Left lung (tissue), 14 donors: ENCODE measurements at places on chromosomes 11 and 22. TPM values are rescaled to one million over a fixed set of nuclear protein-coding genes. Genes with fewer than 3 reads are reported as not detected.

DNA sequence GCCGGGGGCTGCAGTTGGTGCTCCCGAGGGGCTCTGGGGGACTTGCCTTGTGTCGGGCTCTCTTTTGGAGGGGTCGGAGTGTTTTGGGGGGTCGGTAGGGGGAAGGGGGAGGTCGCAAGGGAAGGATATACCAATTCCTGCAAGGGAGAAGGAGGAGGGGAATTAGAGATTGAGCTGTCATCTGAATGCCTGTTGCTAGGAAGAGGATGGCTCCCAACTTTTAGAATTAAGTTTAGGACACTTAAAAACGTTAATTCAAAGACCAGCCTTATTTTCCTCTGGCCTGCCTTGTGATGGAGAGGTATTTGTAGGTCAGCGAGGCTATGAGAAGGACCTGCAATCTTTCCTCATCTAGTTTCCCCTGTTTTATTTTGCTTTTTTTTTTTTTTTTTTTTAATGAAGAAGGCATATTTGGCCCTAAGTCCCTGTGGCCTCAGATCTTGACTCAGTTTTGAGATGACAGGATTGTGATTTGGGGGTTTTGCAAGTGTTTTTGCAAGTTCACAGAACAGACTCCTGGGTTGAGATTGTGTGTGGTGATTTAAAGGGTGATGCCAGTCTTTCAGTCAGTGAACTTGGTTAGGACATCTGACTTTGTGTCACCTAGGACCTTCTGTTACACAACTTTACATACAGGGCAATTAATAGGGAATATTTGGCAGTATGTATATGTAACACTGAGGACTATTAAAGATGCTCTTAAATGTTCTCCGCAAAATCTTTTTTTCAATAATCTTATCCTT lies 672 bp downstream of the TMEM135 start:
- peak overlapping the region; percentile 84 for H3K27ac ChIP-seq
- H3K36me3 ChIP-seq: no peaks in the 10 kb centered on the region
- peak overlapping the region; percentile 75 for H3K4me3 ChIP-seq
- DNase-seq: no peak
- H3K27me3 ChIP-seq: no peaks in the 10 kb centered on the region
- peaks cover 15% of the 10 kb centered on the region for H3K4me1 ChIP-seq

DNA sequence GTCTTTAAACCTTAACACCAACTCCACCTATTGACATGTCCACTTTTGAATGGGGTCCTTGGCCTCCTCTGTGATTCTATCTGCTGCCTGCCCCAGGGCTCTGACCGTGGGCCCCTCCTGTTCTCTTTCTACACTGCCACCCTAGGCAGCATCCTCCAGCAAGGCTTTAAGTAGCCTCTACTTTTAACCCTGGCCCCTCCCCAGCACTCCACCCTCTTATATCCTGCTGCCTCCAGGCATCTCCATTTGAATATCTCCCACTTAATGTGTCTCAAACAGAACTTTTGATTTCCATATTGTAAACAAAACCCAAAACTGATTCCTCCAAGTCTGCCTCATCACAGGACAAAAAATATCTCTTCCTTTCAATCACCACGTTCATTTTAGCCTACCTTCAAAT lies 90.5 kb upstream of the ARHGAP32 start:
- H3K4me1 ChIP-seq: peaks cover 3% of the 10 kb centered on the region
- DNase-seq: no peak
- H3K27ac ChIP-seq: no peak overlapping the region
- H3K36me3 ChIP-seq: no peaks in the 10 kb centered on the region
- H3K4me3 ChIP-seq: no peak overlapping the region

GRCh38 chr11:95140397-95141033 lies 50.9 kb downstream of the ENDOD1 start:
- no peaks in the 10 kb centered on the region for H3K27me3 ChIP-seq
- H3K4me1 ChIP-seq: no peaks in the 10 kb centered on the region
- no peak overlapping the region for H3K27ac ChIP-seq
- no peaks in the 10 kb centered on the region for H3K36me3 ChIP-seq
- DNase-seq: no peak
- H3K4me3 ChIP-seq: no peak overlapping the region

- H3K27me3 ChIP-seq: no peaks in the 10 kb centered on the region
- H3K27ac ChIP-seq: no peak overlapping the region
- H3K4me1 ChIP-seq: no peaks in the 10 kb centered on the region
- H3K4me3 ChIP-seq: no peak overlapping the region
Measured at GRCh38 chr22:47674600-47674999, 912.1 kb downstream of the TBC1D22A start.

GRCh38 chr11:65833297-65834030 lies at the start of gene SNX32:
Gene SNX32, plus strand, starts transcription at chr11:65833963. Its CDS starts 103 bp downstream, at chr11:65834066.
- H3K27me3 ChIP-seq: no peaks in the 10 kb centered on the region
- peak within 1 kb of the TSS; percentile 24 for H3K27ac ChIP-seq
- no peaks in the 10 kb centered on the region for H3K4me1 ChIP-seq
- H3K36me3 ChIP-seq: no peaks in the 10 kb centered on the region
- DNase-seq: peak; percentile 92

- no peak overlapping the region for H3K4me3 ChIP-seq
- DNase-seq: peak; percentile 80
- H3K4me1 ChIP-seq: no peaks in the 10 kb centered on the region
- H3K27ac ChIP-seq: no peak overlapping the region
Measured at GRCh38 chr11:2413742-2414579, 13.4 kb downstream of the TSSC4 start.

- H3K4me3 ChIP-seq: no peak overlapping the region
- H3K36me3 ChIP-seq: no peaks in the 10 kb centered on the region
- no peaks in the 10 kb centered on the region for H3K4me1 ChIP-seq
- DNase-seq: no peak
Measured at GRCh38 chr11:134866215-134866614, 454.2 kb upstream of the B3GAT1 start.

- H3K4me3 ChIP-seq: no peak overlapping the region
- no peaks in the 10 kb centered on the region for H3K27me3 ChIP-seq
- DNase-seq: no peak
- H3K36me3 ChIP-seq: no peaks in the 10 kb centered on the region
- H3K4me1 ChIP-seq: no peaks in the 10 kb centered on the region
- no peak overlapping the region for H3K27ac ChIP-seq
Measured at GRCh38 chr11:70057080-70057479, 21.0 kb upstream of the ANO1 start.

DNA sequence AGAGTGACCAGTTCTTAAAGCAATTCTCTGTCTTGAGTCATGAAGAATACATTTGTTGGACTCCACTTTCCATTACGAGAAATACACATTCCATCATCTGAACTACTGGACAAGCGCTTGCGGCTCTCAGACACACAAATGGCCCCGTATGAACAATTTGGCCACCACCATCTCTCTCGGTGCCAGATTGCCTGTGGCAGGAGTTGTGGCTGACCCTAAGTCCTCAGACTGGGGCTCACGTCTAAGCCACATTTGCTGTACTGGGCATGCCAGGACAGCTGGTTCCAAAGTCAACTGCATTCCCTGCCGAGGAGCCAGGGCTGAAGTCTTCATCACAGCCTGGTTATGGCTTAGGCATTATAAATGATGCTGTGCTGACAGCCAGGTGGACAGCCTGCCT lies 227.5 kb downstream of the MIAT start:
- no peaks in the 10 kb centered on the region for H3K27me3 ChIP-seq
- no peaks in the 10 kb centered on the region for H3K36me3 ChIP-seq
- no peak overlapping the region for H3K4me3 ChIP-seq
- H3K27ac ChIP-seq: no peak overlapping the region
- DNase-seq: no peak

DNA sequence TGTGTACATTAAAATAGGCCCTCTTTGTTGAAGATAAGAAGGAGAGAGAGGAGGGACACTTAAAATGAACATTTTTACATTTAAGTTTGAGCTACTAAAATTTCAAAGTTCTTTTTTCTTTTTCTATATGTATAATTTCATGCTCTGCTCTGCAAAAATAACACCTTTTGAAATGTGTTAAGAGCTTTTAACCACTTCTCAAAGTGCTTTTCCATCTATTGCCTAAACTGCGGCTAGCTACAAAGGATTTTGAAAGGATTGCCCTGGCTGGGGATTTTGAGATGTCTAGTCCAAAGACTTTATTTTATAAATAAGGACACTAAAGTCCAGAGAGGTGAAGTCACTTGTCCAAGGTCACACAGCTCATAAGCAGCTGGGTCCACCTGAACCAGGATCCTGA lies 138.5 kb downstream of the CCDC81 start:
- H3K36me3 ChIP-seq: no peaks in the 10 kb centered on the region
- H3K27me3 ChIP-seq: no peaks in the 10 kb centered on the region

DNA sequence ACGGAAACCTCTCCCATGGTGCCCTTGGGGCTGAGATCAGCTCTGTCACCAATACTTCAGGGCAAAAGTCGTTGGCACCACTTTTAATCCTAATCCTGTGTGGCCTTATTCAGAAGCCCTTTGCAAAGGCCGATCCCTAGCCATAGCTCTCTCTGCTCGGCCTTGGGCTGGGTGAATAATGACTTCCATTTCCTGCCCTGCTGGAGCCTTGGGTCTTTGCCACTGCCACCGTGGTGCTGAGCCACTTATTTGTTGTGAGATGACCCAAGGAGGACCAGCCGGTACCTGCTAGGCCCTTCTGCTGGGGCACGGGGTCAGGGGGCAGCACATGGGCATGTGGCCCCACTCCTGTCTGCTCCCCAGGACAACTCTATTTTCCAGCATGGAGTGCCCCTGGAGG lies 188.2 kb downstream of the ST3GAL4 start:
- DNase-seq: no peak
- H3K36me3 ChIP-seq: no peaks in the 10 kb centered on the region
- no peak overlapping the region for H3K27ac ChIP-seq
- H3K27me3 ChIP-seq: peaks cover 22% of the 10 kb centered on the region

GRCh38 chr11:86931548-86932258 lies 23.5 kb downstream of the FZD4 start:
- no peaks in the 10 kb centered on the region for H3K27me3 ChIP-seq
- no peak for DNase-seq

- H3K4me3 ChIP-seq: no peak overlapping the region
- DNase-seq: no peak
- H3K27ac ChIP-seq: no peak overlapping the region
- H3K36me3 ChIP-seq: no peaks in the 10 kb centered on the region
Measured at GRCh38 chr11:87438416-87438815, 400.7 kb downstream of the TMEM135 start.

GRCh38 chr11:2214527-2215229 lies 43.1 kb upstream of the TH start:
- no peak overlapping the region for H3K27ac ChIP-seq
- no peaks in the 10 kb centered on the region for H3K36me3 ChIP-seq
- no peak overlapping the region for H3K4me3 ChIP-seq
- DNase-seq: no peak

GRCh38 chr22:25875461-25875860 lies 133.5 kb downstream of the MYO18B start:
- H3K4me3 ChIP-seq: no peak overlapping the region
- no peaks in the 10 kb centered on the region for H3K36me3 ChIP-seq
- no peak for DNase-seq
- peaks cover 19% of the 10 kb centered on the region for H3K27me3 ChIP-seq
- no peaks in the 10 kb centered on the region for H3K4me1 ChIP-seq

GRCh38 chr11:59967677-59968394 lies 4.0 kb downstream of the OOSP4A start:
- H3K4me1 ChIP-seq: no peaks in the 10 kb centered on the region
- no peak overlapping the region for H3K4me3 ChIP-seq
- H3K27me3 ChIP-seq: no peaks in the 10 kb centered on the region
- H3K27ac ChIP-seq: no peak overlapping the region

GRCh38 chr11:64340671-64341335 lies 799 bp downstream of the CCDC88B start:
- H3K4me1 ChIP-seq: no peaks in the 10 kb centered on the region
- H3K27me3 ChIP-seq: no peaks in the 10 kb centered on the region
- H3K27ac ChIP-seq: peak overlapping the region; percentile 86
- H3K4me3 ChIP-seq: peak overlapping the region; percentile 49

GRCh38 chr11:116913000-116913399 lies 75.6 kb upstream of the APOA1 start:
- H3K27me3 ChIP-seq: no peaks in the 10 kb centered on the region
- no peak overlapping the region for H3K27ac ChIP-seq
- peak; percentile 60 for DNase-seq
- peaks cover 44% of the 10 kb centered on the region for H3K4me1 ChIP-seq
- H3K4me3 ChIP-seq: no peak overlapping the region
- H3K36me3 ChIP-seq: no peaks in the 10 kb centered on the region

DNA sequence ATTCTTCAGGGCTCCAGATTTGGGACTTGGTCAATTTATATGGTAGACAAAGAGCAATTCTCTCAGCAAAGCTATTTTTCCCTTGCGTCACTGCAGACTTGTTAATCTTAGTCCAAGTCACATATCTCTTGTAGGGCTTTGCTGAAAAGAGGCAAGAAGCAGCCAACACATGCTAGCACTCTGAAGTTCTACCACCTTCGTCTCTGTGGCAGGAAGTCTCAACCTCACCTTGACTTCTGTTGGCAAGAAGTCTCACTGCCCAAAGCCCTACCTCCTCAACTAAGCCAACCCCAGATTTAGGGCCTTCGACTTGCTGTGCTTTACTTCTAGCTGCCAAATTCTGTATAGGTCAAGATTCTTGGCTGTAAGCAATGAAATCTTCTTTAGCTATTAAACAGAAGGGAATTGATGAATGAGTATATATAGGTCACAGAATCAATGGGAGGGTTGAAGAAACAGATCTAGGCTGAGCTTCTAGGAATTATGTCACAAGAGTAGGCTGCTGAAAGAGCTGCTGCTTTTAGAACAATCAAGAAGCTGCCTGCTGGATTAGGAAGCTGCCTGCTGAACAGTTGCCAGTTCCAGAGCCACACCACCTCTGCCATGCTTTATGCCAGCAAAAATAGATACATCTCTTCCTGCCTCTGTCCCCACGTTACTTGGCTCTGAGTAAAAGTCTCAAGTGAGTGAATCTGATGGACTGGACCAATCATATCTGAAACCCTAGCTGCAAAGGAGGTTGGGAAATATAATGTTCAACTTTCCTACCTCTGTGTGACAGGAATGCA lies 17.6 kb upstream of the NCR3LG1 start:
- H3K27me3 ChIP-seq: no peaks in the 10 kb centered on the region
- no peak overlapping the region for H3K27ac ChIP-seq
- no peak for DNase-seq
- H3K4me3 ChIP-seq: no peak overlapping the region
- no peaks in the 10 kb centered on the region for H3K36me3 ChIP-seq

The GLYAT gene
- not detected for total RNA-seq

The UBE2L3 gene
- 51.9 TPM for total RNA-seq

The C22orf15 gene
- 0.58 TPM for total RNA-seq

The ZNF215 gene
- total RNA-seq: 2.4 TPM

The LGALS12 gene
- total RNA-seq: 0.20 TPM

The NDUFC2 gene
- total RNA-seq: 224 TPM

The HTATIP2 gene
- total RNA-seq: 67.6 TPM

The ETS1 gene
- 108 TPM for total RNA-seq

The ZNF214 gene
- total RNA-seq: 4.1 TPM

The ANGPTL5 gene
- 0.34 TPM for total RNA-seq
